Eye (tissue), 1 donor: ENCODE measurements at places on chromosomes 7 and 10.

GRCh38 chr10:113261161-113261560 is 291.7 kb upstream of the HABP2 start:
- peak; percentile 32 for DNase-seq

GRCh38 chr7:88760136-88760515 is 626 bp downstream of the ZNF804B start:
- no peak for DNase-seq

- DNase-seq = no peak
Measured at GRCh38 chr10:6987536-6987945, 407.5 kb upstream of the PRKCQ start.

- DNase-seq = no peak
Measured at GRCh38 chr7:54785261-54785660, 26.2 kb upstream of the SEC61G start.

DNA sequence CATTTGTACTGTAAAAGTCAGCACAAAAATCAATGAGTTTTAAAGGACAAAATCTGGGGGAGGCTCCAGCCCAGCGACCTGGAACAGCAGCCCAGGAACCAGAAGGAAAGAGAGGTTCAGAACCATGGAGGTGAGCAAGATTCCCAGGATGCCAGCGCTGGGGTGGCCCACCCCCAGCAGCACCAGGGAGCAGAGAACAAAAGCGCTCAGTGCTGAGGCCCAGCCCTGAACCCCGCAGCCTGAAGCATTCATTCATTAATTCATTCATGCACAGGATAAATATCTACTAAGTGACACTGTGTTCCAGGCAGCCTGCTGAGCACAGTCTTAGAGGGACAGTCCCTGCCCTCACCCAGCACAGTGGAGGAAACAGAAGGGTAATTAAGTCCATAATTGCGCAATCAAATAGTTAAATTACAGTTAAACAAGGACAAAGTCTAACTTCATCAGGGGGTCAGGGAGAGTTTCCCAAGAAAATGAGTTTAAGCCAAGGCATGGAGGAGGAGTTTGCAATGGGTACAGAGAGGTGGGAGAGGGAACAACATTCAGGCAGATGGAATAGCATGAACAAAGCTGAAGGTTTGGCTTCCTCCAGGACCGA is 202.3 kb downstream of the GRID1 start:
- DNase-seq = no peak

- DNase-seq = peak; percentile 48
Measured at GRCh38 chr7:116218051-116218645, 7.8 kb downstream of the TES start.

- DNase-seq = no peak
Measured at GRCh38 chr10:6665847-6666246, 85.8 kb upstream of the PRKCQ start.
